ENCODE measurements at places on chromosomes 4 and X.

GRCh38 chr4:121270389-121270788, 106.3 kb upstream of the TNIP3 start:
- no peak for DNase-seq

- DNase-seq = no peak
Observed at GRCh38 chr4:84531689-84532088, 32.6 kb upstream of the NKX6-1 start.

GRCh38 chr4:118352843-118353533, at the start of gene PRSS12:
Gene PRSS12 (minus strand): TSS chr4:118353003. CDS start chr4:118352720, 283 bp downstream.
- no peak for DNase-seq

GRCh38 chrX:108699368-108699767, 37.0 kb downstream of the IRS4 start:
- DNase-seq = no peak

- no peak for DNase-seq
Observed at GRCh38 chr4:54575919-54576318, 81.8 kb upstream of the KIT start.

GRCh38 chrX:10048707-10049106, 81.5 kb downstream of the CLDN34 start:
- DNase-seq = no peak

DNA sequence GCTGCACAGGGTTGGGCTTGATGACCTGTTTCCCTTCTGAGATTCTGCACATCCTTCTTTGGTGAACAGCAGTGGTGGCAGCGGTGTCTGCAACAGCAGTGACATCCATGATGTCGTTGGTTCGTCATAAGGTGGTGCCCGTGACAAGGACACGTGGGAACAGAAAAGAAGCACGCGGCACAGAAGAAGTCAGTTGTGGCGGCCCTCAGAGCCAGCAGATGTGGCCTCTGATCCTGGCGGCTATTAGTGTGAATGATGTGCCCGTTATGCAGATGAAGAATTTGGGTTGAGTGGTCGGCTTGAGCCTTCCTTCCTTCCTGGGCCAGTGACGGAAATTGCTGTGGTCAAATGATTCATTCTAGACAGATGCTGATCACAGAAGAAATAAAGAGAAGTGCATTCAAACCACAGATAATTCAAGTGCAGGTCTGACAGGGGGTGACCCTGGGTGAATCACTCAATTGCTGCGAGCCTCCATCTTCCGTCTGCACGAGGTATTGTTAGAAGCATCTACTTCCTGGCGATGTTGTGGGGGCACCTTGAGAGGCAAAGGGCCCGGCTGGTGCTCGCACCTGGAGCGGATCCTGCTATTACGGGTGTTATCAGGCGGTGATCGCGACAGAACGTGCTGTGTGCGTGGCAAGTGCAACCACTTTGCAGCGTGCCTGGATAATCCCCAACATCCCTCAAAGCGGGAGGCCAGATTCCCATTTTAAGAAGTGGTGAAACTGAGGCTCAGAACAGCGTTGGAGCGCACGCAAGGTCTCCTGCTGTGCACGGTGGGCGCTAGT, 215.2 kb upstream of the PSAPL1 start:
- peak; percentile 2 for DNase-seq

GRCh38 chrX:17030092-17030491, 83.6 kb downstream of the REPS2 start:
- DNase-seq = no peak

DNA sequence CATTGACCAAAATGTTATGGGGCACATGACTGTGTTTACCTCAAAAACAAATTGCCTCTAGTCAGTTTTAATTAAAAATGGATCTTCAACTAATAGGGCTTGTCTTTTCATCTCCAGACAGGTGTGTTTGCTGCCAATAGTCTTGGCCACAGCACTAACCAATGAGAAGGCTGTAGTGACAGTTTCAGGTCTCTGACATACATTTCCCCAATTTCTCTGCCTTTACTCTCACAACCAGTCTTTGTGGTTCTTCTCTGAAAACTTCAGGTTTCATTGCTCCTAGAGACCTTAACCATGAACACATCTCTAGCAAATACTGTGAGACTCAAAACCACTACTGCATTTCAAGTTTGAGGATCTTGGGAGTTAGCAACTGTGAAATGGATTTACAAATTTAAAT, 3.5 kb upstream of the EDNRA start:
- no peak for DNase-seq

GRCh38 chrX:153867139-153867538, 18.8 kb downstream of the L1CAM start:
- DNase-seq = no peak

- no peak for DNase-seq
Observed at GRCh38 chrX:39958850-39959249, 138.9 kb downstream of the BCOR start.

DNA sequence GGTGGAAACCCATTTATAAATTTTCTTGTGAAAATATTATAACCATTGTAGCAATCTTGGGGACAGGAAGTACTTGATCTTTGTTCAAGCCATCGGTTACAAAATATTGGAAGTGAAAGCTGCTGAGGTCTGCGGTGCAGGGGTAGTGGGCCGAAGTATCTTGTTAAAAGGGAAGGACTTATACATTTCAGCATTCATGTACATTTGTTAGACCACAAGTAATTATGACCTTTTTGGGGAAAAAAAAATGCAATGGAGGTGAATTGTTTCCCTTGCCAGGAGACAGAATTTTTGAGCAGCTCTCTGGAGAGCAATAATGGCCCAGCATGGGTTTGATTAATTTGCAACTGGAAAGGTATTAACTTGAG, 121.3 kb downstream of the EGF start:
- DNase-seq = no peak

- peak; percentile 73 for DNase-seq
Observed at GRCh38 chrX:12949927-12950656, 24.8 kb upstream of the TMSB4X start.

- no peak for DNase-seq
Observed at GRCh38 chrX:78383594-78383993, 56.2 kb upstream of the CYSLTR1 start.

- no peak for DNase-seq
Observed at GRCh38 chr4:38621028-38621684, 42.8 kb upstream of the KLF3 start.

DNA sequence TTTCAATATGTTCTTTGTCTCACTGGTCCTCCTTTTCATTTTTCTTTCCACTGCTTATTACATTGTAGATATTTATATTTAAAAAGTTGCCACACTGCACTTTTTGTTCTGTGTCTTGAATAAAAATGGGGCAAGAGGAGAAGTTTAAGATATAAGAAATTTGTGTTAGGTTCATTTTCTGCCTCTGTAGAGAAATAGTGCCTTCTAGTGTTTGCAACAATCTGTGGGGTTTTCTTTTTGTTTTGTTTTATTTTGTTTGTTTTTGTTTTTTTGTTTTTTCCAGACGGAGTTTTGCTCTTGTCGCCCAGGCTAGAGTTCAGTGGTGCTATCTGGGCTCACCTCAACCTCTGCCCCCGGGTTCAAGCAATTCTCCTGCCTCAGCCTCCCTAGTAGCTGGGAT, 20.1 kb upstream of the SMIM14 start:
- no peak for DNase-seq

- peak; percentile 81 for DNase-seq
Observed at GRCh38 chrX:20266810-20267606, at the start of gene RPS6KA3. Gene RPS6KA3 (minus strand): TSS chrX:20266909. CDS start chrX:20266632, 277 bp downstream.

- no peak for DNase-seq
Observed at GRCh38 chr4:138049355-138049754, 192.8 kb downstream of the SLC7A11 start.

DNA sequence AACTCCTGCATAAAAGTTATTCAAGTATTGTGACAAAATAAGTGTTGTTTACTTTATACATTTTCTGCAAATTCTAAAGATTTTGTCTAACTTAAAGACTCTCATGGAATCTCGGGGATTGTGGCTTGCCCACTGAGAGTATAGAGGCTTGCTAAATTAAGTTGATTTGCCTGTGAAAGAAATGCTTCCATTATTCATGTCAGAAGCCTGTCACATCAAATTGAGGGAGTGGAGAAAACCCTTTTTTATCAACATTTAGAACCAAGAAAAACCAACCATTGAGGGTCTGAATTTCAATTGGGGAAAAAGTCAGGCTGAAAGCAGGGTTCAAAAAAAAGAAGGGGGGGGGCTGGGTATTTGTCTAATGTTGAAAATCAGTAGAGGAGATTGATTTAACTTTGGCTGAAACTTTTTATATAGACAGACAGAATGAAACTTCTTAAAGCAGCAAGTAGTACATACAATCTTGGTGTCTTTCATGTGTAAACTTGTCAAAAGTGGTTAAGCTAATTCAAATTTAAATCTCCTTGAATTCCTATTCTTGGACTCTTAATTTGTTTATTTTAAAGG, 144.8 kb upstream of the CXorf66 start:
- no peak for DNase-seq

- DNase-seq = no peak
Observed at GRCh38 chrX:155216940-155217440, 730 bp downstream of the VBP1 start.

DNA sequence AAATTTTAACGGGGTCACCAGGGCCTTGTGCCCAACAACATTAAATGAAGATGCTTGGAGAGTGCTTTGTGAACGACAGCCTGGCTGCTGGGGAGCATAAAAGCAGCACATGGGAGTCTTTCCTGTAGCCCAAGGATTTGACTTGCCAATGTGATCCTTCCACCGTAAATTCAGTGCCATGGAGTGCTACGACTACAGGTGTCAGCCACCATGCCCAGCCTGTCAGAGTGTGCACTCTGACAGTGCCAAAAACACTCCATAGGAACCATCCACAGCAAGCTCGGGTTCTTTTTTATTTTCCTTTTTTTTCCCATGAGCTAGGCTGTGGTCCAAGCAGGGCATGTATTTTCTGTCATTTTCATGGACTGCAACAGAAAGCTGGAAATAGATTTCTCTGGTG, 156.9 kb downstream of the NLGN4X start:
- no peak for DNase-seq

- no peak for DNase-seq
Observed at GRCh38 chr4:150599547-150599946, 17.6 kb downstream of the MAB21L2 start.

DNA sequence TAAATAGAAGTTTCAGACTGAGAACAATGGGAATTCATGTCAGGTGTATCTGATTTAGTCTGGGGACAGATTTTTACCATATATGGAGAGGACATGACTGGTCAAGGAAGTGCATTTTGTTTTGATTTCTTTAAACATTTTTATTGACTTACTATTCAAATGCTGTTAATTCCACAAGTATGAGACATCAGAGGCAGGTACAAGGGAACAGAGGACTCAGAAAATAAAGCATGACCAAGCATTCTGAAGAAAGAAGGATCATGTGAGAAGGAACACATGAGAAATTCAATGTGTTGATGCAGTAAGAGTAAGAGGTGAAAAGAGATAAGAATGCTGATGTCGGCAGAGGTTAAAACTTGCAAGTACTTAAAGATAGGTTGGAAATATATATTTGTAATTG, 1452.6 kb downstream of the PCDH7 start:
- no peak for DNase-seq

- DNase-seq = no peak
Observed at GRCh38 chr4:88599298-88599697, 7.0 kb downstream of the HERC3 start.

DNA sequence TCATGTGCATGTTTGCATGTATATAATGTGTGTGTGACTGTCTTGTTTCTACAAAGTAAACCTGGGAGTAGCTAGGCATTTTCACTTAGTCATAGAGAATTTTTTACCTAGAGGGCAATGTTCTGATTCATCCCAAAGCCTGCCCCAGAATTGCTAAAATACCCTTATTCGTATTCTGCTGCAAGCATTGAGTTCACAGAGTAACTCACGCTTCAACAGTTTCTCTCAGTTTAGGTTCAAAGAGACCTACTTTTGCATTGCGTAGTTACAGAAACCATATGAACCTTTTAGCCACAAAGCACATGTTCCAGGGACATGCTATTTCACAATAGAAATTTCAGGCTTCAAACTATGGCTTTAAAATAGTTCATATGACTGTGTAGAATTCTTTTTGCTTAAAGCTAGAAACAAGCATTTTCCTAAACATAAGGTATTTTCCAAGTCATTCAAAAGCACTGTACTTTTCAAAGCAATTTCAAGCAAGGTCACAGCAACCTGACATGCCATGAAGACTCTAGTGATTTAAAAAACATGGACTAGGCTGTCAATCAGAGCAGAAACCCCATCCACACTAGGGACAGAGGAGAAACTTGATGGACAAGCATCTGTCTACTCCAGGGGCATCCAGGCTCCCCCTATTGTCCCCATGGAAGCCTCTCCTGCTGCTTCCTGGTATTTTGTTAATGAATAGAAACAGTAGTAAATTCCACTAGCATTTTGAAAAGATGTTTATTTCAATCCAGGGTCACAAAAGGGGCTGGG, 81.5 kb upstream of the MAPK10 start:
- DNase-seq = no peak

- DNase-seq = no peak
Observed at GRCh38 chr4:154433543-154433942, 58.1 kb downstream of the DCHS2 start.

- DNase-seq = no peak
Observed at GRCh38 chr4:157889788-157890187, 283.0 kb downstream of the GASK1B start.

DNA sequence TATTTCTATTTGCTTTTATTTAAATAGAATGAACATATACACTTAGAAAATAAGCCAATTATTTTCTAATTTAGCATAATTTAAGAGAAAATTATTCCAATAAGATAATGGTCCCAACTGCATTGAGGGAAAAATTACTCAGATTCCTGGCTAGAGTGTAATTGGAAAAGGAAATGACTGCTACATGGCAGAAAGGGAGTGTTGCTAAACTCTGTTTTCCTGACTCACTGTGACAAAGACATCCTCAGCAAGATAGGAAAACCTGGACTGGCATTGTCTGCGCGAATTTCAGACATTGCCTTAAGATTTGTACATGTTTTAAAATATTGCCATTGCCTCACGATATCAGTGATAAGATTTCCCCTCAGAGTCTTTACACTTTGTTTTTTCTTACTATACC, 8.2 kb downstream of the TNIP3 start:
- no peak for DNase-seq

DNA sequence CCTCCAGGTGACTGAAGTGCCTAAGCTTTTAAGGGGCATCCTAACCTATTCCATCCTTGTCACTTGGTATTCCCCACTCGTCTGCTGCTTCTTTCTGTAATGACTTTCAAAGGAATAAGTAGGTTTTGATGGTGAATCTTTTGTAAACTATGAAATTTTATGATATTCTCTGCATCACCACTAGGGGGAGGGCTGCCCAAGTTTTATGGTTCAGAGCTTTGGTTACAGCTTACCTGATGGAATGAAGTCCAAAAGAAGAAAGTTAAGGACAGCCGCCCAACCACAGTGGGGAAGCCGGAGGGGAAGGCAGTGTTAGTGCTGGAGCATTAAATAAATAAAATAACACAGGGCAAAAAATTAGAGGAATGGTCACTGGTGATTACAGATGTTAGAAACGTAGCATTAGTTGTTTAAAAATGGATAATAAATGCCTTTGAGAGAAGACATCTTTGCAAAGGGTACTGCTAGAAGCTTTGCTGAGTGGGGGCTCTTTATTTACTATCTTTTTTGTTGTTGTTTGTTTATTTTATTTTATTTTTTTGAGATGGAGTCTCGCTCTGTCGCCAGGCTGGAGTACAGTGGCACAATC, 204.9 kb downstream of the GBA3 start:
- DNase-seq = no peak
